ENCODE measurements at places on chromosomes 3 and 15.

DNA sequence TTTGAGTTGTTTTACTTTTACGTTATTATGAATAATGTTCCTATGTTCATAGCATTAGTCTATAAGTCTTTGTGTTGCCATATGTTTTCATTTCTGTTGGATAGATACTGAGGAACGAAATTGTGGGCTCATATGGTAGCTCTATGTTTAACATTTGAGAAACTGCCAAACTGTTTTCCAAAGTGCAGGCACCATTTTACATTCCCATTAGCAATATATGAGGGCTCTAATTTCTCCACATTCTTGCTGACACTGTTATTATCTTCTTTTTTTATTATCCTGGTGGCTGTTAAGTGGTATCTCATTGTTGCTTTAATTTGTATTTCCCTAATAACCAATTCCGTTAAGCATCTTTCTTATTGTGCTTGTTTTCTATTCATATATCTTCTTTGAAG is 1.8 kb upstream of the PIK3R4 start:
- DNase-seq: no peak

GRCh38 chr3:99499235-99500158 is 138.9 kb upstream of the COL8A1 start:
- DNase-seq: no peak

DNA sequence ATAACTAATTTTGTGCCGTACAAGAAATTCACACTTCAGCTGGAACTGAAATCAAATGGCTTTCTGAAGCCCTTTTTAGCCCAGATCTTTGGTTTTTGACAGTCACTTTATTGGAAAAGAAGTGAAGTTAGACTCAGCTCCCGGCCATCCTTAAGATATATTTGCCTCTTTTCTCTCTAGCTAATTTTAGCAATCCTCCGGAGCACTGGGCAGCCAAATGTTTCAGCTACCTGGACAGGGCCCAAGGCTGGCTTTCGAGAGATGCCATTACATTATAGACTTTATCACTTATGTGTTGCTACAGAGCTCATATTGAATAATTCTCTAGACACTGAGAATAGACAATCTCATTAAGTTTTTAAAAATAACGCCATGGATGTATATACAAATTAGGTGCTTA is 28.5 kb upstream of the RPL39L start:
- DNase-seq: no peak

- no peak for DNase-seq
These were observed 222.4 kb upstream of the LRIG1 start for GRCh38 chr3:66723231-66723630.

- no peak for DNase-seq
These were observed 46.3 kb upstream of the C3orf70 start for GRCh38 chr3:185199206-185199605.

DNA sequence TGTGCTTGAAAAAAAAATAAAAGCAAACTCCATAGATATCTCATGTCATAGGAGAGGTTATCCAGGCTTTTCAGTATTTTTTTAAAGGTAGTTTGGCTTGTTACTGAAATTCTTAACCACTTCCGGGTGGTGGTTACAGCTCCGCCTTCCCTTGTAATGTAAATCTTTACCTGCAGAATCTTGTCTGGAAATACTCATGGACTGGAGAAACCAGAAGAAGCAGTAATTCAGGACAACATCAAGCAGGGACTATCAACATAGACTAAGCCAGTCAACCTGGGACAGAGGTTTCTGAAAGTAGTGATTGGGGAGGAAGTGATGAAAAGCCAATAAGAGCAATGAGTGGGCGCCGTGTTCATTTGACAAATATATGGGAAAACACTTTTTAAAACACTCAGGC is 78.9 kb upstream of the SKOR1 start:
- DNase-seq: no peak

- no peak for DNase-seq
These were observed 38.2 kb downstream of the BOC start for GRCh38 chr3:113249601-113250000.

- DNase-seq: no peak
These were observed 44.4 kb upstream of the SPTSSB start for GRCh38 chr3:161415506-161416231.

GRCh38 chr3:132399054-132399929 is 18.0 kb upstream of the DNAJC13 start:
- DNase-seq: no peak

- DNase-seq: peak; percentile 31
These were observed 11.7 kb downstream of the SH2D7 start for GRCh38 chr15:78104119-78104479.

DNA sequence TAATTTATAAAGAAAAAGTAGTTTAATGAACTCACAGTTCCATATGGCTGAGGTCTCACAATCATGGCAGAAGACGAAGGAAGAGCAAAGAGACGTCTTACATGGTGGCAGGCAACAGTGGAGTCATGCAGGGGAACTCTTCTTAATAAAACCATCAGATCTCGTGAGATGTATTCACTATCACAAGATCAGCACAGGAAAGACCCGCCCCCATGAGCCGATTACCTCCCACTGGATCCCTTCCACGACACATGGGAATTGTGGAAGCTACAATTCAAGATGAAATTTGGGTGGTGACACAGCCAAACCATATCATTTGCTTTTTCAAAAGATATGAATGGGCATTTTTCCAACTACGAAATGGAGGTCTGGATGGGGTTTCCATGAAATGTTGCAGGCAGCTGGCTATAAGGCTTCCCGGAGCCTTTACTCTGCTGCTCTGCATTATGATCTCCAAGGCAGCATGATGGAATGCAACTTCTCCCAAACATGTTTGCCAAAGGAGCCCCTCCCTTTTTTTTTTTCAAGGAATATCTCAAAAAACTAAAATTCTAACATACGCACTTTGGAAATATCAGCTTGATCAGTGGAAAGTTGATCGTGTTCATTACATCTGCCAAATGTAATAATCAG is 189.7 kb downstream of the MEX3B start:
- no peak for DNase-seq

DNA sequence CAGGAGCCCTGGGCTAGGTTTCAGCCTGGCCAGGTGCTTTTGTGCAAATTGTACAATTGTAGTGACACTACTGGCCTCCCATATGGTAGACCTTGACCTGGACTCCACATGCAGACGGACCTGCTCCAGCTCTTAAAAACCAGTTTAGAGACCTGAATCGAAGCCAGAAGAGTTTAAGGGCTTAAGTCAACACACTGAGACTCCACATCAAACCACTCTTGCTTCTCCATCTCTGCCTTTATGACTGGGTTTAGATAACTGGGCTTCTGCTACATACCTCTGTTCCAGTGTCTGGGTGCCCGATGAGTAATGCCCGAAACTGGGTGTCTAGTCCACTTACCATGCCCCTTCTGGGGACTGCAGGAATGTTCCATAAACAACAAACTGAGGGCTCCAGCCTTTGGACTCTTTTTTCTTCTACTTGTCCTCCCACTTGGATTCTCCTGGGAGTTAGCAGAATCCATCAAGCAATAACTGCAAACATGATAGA is 32.8 kb downstream of the TMEM212 start:
- DNase-seq: no peak

DNA sequence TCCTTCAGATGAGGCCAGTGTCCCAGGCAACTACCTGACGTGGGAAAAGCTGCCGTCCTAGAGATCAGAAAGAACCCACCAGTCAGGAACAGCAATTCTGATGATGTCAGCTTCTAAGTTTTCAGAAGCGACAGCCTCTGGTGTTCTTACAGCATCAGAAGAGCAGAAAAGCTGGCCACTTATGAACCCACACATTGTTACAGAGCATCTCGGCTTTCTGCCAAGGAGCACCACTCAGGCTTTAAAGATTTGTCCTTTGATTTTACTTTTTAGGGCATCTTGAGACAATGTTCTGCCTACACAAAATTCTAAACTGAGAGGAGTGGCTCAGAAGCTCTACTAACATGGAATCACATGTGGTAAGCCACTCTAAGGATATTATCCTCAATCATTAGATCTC is 49.7 kb upstream of the BOC start:
- no peak for DNase-seq

GRCh38 chr3:50530001-50530970 is 26.9 kb upstream of the CACNA2D2 start:
- no peak for DNase-seq

- no peak for DNase-seq
These were observed 89.0 kb upstream of the FGF12 start for GRCh38 chr3:192816351-192816750.

- DNase-seq: no peak
These were observed 122.8 kb upstream of the FAM3D start for GRCh38 chr3:58789385-58789784.

- no peak for DNase-seq
These were observed 242.5 kb upstream of the ST8SIA2 start for GRCh38 chr15:92151168-92151567.

- no peak for DNase-seq
These were observed 39.3 kb downstream of the NKIRAS1 start for GRCh38 chr3:23877329-23877980.

- no peak for DNase-seq
These were observed 28.1 kb downstream of the ABHD2 start for GRCh38 chr15:89116404-89116803.

GRCh38 chr3:61300006-61300380 is 48.7 kb upstream of the FHIT start:
- DNase-seq: no peak

DNA sequence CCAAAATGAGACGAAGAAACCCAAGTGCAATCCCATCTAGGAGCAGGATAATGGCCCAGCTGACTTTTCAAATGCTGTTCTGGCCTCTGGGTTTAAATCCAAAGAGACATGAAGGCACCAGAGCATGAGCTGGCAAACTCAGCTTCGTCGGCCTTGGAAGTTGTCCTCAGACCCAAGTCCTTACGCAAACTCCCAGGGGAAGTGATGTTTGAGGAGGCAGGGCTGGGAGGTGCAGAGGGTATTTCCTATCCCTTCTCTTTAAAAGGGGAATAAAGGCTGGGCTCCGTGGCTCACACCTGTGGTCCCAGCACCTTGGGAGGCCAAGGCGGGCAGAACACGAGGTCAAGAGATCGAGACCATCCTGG is 68.9 kb upstream of the HERC1 start:
- DNase-seq: no peak

DNA sequence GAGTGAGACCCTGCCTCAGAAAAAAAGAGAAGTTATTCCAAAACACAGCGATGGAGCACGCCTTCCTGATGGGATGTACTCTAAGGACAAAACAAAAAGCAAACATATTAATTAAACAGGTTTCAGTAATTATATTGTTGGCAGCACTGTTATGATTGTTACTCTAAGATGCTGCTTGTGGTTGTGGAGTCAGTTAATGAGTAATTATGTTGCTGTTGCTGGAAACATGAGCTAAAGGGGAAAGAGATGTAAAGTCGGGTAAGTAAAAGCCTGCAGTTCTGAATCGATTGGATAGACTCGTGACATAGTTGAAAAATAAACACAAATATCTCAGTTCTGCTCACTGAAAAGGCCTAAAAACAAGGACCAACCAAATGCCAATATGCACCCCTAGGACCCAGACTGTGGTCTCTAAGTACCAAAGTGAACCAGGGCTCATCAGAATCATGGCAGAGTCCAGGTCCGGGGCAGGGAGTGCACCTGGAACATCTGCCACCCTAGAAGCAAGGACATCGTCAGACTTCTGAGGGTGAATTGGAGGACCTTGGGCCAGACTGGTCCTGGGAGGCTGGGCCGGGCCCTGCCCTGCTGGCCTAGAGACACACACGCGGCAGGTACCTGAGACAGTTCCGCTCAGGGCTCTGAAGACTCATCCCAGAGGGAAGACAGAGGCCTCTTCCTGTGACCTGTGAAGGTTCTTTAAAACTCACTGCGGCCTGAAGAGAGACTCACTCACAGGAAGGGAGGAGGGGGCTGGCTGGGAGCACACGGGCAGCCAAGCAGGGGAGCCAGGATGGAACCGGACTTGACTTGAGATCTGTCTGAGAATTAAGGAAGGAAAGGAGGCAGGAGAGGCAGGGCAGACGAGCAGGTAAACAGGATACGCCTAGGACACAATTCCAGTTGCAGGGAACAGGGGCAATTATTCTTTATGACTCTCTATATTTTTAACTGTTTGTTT is 140.5 kb downstream of the LRRK1 start:
- no peak for DNase-seq

DNA sequence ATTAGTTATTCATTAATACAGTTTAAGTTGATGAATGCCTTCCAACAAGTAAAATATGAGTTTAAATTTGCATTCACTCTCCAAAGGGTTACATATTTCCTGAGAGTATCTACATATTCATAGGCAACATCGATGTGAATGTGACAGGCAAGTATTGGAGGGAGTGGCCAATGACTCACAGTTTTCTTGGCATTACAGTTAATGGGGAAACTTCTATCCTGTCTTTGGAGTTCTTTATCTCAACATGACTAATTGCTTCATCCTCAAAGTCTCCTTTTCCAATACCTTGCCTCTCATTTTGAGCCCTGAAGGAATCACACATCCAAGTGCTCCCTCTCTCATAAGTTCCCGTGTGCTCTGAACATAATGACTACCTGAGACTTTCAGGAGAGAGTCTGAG is 439.7 kb upstream of the FRG2C start:
- DNase-seq: no peak

- no peak for DNase-seq
These were observed 20.1 kb upstream of the ANKDD1A start for GRCh38 chr15:64891561-64891960.

- no peak for DNase-seq
These were observed 479.4 kb upstream of the CBLB start for GRCh38 chr3:106348139-106348690.

DNA sequence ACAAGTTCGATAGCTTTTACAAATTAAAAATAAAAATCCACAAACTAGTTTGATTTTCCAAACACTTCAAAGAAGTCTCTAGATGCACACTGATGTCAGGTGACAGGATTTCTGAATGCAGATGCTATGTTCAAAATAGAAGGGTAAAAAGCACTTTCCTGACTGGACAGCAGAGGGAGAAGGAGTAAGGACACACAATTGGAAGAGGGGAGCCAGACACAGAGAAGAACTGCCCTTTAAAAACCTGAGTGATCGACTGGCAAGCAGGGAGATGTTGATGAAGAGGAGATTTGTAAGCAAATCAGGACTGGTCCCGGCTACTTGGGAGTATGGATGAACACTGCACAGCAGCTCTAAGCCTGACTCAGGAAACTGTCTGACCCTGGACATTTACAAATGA is 612.8 kb downstream of the MAGI1 start:
- DNase-seq: no peak

GRCh38 chr15:63915873-63916771 is 82.4 kb upstream of the HERC1 start:
- no peak for DNase-seq

DNA sequence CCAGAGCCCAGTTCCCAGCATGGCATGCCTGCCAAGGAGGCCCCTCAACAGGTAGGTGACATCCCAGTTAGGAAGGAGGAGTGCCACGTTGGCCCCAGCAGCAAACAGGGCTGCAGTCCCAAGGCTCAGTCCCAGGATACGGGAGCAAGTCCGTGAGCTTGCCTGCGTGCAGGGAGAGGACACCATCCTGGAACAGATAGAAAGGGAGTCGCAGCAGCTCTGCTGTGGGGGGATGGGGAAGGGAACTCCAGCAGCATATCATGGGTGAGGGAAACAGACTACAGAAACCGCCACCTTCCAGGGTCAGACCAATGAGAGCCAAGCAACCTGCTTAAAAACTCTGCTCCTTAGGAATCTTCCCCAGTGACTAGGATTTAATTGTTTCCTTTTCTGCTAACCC is 9.4 kb upstream of the DYNLT2B start:
- no peak for DNase-seq
